Ascending aorta (tissue), 2 donors: ENCODE measurements at places on chromosomes 7 and 10. TPM values are rescaled to one million over a fixed set of nuclear protein-coding genes. Genes with fewer than 3 reads are reported as not detected.

GPR146 gene
- total RNA-seq: 224 TPM

DNAH11 gene
- total RNA-seq: 0.75 TPM

FAM25A gene
- not detected for total RNA-seq

LRRC18 gene
- not detected for total RNA-seq

ADAM12 gene
- total RNA-seq: not detected

SFMBT2 gene
- 2.2 TPM for total RNA-seq

TMEM225B gene
- total RNA-seq: 0.43 TPM

SPDYE16 gene
- not detected for total RNA-seq

FAM241B gene
- not detected for total RNA-seq

RBM17 gene
- total RNA-seq: 22.7 TPM

GRCh38 chr10:124672181-124672638, 72.0 kb downstream of the FAM53B start:
- DNase-seq: no peak

- DNase-seq: no peak
Measured at GRCh38 chr7:155962191-155962967, 150.1 kb upstream of the SHH start.

DNA sequence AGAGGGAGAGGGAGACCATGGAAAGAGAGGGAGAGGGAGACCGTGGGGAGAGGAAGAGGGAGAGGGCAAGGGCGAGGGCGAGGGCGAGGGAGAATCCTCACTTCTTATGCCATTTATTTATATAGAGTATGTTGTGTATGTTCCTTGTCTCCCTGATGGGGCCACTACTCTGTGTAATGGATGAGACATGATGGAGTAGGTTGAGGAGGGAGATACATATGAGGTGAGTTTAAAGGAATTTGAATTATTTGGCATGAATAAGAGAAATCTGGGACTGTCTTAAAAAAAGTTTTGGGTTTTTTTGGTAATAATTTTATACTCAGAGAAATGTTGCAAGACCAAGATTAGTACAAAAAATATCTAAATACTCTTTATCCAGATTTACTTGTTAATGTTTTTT, 20.1 kb downstream of the CCSER2 start:
- DNase-seq: no peak

DNA sequence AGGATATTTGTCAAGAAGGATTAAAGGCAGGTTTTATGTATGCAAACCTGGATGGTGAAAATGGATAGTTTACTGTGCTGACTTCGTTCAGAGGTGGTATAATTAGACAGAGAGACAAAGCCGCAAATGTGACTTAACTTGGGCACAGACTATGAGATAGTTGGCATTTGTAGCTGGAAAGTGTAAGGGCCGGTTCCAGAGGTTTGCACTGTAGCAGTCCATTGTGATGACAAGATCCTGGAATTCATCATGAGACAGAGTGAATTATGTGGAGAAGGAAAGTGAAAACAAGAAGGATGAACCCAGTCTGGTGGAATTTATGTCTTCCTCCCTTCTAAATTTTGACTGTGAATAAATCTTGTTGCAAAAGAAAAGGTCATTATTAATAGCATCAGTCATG, 139.0 kb downstream of the CNTNAP2 start:
- no peak for DNase-seq

GRCh38 chr10:124688386-124688785, 55.8 kb downstream of the FAM53B start:
- no peak for DNase-seq

GRCh38 chr10:76396134-76396533, 964.7 kb downstream of the LRMDA start:
- no peak for DNase-seq

GRCh38 chr10:130470973-130471372, 334.8 kb downstream of the GLRX3 start:
- no peak for DNase-seq

GRCh38 chr10:79418886-79419595, 26.4 kb downstream of the ZCCHC24 start:
- DNase-seq: no peak

DNA sequence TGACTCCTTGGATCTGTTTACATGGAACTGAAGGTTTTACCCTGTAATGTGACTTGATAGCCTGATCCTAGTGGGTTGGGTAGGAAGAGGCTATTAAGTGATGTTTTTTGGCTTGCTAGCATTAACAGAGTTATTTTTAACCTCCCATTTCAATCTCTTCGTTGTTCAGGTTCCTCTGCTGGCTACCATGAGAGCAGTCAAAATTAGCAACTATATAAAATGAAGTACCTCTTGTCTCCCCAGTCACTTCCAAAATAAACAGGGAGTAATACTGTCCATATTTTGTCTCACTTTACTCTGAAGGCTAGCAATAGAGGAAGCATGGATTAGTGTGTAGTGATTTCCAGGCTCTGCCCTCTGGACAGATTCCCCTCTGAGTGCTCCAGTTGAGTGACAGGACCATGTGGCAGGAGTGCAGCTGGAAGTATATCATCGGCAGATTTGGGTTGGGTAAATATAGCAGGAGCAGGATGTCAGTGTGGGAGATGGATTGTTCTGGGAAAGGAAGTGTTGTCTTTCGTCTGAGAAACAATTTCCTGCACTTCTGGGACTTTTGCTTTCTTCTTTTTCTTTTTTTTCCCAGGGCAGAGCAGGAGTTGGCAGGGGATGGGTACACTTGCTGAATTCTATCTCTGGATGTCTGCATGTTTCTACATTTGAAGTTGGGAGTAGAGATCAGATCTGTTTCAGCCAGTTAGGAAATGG, 35.2 kb downstream of the GBF1 start:
- no peak for DNase-seq

GRCh38 chr7:119197877-119198527, 973.5 kb downstream of the ANKRD7 start:
- no peak for DNase-seq

DNA sequence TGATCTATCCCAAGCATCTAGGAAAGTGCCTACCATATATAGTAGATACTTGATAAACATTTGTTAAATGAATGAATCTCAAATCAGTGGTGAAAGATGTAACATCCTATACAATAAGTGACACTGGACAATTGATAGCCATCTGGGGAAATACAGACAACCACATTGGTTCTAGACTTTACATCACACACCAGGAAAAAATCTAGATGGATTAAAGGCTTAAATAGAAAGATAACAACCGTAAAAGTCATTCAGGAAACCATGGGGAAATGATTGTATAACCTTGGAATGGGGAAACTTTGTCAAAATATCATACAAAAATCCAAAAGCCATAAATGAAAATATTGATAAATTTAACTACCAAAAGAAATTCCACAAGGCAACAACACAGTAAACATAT, 7.0 kb upstream of the GARIN1A start:
- DNase-seq: no peak

DNA sequence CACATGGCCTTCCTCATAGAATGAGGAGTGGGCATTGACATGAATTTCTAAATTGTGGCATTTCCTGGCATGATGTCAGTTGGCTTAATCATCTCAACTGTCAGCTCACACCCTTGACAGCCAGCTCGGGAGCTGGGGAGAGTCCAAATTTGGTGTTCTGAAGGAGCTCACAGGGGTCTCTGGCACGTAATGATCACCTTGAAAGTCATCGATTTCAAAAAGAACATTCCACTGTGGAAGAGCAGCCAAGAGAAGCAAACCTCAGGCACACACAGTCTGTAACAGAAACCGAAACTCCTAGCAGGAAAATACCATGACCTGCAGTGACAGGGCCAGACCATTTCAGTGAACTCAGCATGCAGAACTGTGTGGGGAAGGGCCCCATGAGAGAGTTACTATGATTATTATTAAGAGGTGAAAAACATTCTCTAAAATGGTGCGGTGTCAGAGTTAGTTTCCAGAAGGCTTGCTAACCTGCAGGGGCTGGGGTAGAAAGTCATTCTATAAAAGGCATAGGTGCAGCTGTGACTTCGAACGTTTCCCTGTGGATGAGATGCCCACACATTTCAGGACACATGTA, 26.4 kb upstream of the KLF6 start:
- DNase-seq: no peak

DNA sequence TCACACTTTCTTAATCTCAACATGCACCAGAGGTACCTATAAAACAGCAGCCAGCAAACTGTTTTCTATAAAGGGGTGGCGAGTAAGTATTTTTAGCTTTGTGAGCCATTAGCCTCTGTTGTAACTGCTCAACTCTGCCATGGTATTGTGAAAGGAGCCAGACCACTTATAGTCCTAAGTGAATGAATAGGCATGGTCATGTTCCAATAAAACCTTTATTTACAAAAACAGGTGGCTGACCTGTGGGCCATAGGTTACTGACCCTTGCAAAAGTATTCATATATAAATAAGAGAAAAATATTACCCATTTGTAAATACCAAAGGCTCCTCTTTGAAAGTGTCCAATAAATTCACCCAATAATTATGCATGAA, 50.3 kb downstream of the ICA1 start:
- DNase-seq: no peak

DNA sequence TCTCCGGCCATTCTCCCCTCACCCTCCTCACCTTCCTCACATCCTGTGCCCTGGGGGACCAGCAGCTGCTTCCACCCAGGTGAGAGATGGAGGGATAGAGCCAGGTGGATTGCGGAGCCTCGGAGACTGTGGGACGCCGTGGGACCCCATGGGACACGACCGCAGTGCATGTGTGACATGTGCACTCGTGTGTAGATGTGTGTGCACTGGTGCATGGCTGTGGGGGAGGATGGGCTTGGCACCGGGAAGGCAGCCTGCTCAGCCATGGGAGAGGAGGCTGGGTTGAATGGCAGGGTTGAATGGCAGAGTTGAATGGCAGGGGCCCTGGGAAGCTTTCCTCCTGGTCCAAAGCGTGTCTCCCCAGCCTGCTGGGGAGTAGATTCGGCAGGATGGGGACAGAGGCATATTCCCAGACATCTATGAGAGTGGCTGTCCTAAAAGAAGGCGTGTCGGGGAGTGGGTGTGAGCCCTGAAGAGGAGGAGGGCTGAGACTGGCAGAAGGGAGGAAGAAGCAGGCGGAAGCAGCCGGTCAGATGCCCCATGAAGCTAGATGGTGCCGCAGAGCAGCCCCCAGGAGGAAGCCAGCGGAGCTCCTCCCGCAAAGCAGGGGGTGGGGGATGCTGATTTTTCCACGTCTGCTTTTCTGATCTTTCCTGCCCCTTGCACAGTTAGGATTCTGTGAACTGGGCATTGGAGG, 815 bp downstream of the GIMAP8 start:
- DNase-seq: no peak

DNA sequence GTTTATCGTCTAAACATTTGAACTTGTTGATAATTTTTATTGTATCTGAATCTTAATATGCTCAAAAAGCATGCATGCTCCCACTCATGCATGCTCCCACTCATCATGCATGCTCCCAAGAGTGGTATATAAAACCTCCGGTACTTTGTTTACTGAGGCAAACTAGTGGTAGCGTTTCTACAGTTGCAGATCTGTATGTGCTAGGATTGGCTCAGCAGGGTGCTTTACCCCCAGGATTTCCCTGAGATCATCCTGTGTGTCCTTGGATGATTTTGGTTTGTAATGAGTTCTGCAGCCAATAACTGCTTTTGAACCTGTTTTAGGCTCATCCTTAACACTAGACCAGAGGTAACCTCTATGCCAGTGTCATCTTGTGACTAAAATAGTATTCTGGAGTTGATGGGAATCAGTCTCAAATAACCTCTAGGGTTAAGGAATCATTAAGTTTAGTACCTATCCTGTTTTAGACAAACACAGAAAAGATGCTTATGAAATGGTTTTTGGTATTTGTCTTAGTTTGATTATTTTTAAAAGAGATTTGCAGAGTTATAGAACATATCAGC, 40.4 kb downstream of the PHTF2 start:
- DNase-seq: no peak

DNA sequence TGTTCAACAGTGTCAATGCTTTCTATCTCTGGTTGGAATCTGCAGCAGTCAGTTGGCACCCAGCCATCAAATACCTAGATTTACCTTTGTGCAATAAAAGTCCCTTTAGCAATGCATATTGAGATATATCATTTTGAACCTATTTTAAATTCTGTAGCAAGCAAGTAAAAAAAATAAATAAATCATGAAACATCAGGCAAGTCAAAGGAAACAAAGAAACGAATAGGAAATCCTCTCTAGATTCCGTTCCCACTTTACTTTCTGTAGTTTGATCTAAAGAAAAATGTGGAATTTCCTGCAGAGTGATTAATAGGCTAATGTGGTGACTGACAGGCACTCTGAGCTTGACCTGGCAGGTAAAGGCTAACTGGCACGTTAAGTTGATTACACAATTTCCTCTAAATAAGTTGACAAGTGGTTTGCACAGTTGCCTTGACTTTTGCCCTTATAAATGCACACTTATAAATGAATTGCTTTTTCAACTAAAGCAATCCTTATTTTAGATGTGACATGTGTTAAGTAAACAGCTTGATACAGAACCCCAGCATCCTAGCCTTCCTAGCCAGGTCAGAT, 208.1 kb upstream of the TCF7L2 start:
- DNase-seq: no peak

- DNase-seq: no peak
Measured at GRCh38 chr10:13331646-13332045, 16.4 kb downstream of the SEPHS1 start.

DNA sequence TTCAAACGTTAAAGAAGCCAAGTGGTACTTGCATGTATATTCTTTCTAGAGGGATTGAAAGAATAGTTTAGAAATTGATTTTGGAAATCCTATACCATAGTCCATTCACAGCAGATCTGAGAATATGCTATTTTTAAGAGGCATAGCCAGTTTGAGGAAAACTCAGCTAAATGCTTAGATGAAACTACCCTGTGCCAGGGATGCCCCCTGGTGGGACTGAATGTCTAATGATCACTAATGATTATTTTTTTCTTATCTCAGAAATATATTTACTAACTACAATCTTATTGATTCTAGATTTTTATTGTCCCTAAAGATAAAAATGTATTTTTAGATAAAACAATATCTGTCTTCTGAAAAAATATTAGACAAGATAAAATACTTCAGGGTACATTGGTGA, 844.9 kb upstream of the PHF14 start:
- DNase-seq: no peak

- peak; percentile 52 for DNase-seq
Measured at GRCh38 chr10:132674311-132674710, 111.6 kb downstream of the NKX6-2 start.

DNA sequence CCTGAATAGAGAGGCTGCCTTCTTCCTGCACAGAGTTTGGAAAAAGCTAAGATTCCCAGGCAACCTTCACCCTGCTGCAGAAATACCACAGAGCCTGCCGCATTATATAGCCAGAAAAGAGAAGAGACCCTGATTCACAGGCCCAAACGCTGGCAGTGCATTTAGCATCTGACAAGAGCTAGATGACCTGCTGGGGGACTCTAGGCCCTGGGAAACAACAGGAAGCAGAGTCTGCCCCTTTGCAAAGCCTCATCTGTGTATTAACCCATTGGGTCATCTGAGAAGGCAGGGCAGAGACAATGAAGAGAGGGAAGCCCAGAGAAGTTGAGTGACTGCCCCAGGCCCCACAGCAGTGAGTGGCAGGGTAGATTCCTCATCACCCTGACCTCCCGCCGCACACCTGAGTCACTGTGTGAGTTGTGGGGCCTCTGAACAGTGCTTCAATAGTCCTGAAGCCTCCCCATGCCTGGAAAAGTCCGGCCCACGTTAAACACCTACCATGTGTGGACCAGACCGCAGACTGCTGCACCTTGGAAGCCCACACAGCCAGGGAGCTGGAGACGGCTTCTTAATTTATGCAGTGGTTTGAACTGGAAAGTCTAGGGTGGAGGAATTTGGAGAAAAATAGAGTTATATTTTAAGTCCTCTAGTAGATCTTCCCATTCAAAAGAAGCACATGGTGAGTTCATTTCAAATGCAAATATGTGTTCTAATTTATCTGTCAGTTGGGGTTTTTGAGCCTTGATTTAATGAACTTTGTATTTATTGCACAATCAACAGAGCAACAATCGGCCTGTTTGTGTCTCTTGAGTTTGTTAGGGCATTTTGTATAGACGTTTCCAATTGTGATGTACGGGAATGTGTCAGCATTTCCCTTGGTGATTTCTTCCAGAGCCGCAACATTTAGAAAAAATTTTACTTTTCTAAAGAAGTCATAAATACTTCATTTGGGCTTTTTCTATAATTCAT, 80.4 kb upstream of the GPR26 start:
- no peak for DNase-seq
